NCI-H1092 (cell line): ENCODE measurements at places on chromosomes 2 and 18.

GRCh38 chr2:207160115-207160514 is 5.6 kb downstream of the KLF7 start:
- no peak for DNase-seq

GRCh38 chr2:37456479-37456878 is 112.0 kb downstream of the QPCT start:
- no peak for DNase-seq

DNA sequence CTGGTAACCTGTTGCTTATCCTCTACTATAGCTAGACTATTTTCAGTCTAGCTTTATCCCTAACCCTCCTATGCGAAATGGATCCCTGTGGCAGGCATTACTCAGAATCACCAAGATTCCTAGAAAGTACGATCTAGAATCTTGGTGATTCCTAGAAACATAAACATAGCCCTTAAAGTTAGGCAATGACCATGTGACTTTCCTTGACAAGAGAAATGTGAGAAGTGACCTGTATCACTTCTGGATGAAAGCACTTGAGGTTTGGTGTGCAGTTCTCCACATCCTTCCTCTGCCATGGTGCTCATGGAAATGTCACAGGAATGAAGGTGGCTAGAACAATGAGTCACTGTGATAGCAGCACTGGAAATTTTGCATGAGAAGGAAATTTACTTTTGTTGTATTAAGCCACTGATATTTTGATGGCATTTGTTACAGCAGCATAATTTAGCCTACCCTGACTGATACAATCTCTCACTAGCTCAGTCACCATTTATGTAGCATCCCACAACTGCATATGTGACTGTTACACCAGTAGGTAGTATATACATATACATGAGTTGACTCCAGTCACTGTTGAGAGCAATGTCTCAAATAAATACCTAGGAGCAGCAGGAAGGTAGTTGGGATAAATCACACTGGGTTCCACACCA is 68.3 kb upstream of the MAPRE2 start:
- no peak for DNase-seq

DNA sequence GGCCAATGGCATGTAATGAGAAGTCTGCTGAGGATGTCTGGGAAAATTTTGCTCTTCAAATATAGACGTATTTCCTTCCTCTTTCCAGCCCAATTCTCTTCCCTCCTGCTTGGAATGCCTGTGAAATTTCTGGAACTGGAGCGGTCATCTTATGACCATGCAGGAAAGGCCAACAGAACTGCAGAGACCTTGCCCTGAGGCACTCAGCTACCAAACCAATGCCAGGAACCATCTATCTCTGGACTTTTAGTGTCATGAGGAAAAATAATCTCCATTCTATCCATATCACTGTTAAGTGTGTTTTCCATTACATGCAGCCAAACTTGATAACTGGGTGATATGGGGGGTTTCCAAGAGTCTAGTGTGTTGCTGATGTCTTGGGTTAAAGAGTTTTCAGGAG is 363.7 kb downstream of the SLC4A3 start:
- no peak for DNase-seq

GRCh38 chr2:191515551-191515950 is 162.4 kb upstream of the NABP1 start:
- DNase-seq = no peak

- peak; percentile 27 for DNase-seq
These were observed 416.8 kb downstream of the LRATD1 start for GRCh38 chr2:15049096-15049993.

DNA sequence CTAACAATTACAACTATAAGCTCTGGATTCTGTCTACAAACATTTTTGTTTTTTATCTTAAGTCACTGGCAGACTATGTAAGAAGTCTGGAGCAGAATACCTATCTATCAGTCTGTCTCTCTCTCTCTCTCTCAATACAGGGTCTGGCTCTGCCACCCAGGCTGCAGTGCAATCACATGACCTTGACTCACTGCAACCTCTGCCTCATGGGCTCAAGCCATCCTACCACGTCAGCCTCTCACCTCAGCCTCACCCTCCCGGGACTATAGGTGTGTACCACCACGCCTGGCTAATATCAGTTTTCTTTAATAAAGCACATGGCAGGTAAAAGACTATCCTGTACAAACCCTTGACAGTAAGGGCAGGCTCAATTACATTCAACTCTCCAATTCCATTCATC is 96.9 kb downstream of the OSBPL1A start:
- no peak for DNase-seq

DNA sequence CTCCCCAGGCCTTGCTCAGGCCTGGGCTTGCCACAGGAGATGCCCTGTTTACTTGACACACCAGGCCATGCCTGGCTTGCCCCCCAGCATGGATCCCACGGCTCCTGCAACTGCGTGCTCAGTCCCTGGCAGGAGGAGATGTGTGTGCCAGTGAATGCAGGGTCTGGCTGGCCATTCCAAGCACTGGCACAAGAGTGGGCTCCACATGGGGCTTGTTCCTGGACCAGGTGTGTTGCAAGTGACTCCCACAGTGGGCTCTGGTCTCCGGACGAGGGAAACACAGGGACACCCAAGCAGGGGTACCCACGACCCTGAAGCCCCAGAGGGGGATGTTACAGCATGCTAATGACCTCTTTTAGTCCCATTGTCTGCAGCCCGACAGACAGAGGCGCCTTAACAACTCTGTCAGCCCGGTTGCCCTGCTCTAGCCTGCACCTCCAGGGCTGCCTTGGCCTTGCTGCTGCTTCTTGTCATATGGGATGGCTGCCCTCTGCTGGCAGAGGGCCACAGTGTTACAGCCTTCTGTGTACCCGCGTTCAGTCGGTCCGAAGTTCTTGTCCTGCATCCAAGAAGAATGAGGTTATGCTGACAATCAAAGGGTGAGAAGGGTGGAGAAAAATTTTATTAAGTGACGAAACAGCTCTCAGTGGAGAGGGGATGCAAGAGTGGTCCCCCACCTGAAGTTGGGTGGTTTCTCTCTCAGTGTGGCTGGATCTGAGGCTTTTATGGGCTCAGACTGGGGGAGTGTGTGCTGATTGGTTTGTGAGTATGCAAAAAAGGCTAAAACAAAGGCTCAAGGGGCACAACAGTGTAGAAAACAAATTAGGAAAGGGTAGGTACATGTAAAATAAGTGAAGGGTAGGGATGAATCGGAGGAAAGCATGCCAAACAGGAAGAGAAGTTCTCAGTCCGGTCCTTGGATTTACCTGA is 180.4 kb downstream of the MBD5 start:
- no peak for DNase-seq

- DNase-seq = no peak
These were observed 53.1 kb downstream of the DYSF start for GRCh38 chr2:71506222-71507153.

- DNase-seq = no peak
These were observed 753 bp upstream of the HOXD3 start for GRCh38 chr2:176156301-176156806.

GRCh38 chr2:42733852-42734251 is 30.1 kb downstream of the OXER1 start:
- no peak for DNase-seq

GRCh38 chr2:44010266-44010665 is 14.5 kb upstream of the LRPPRC start:
- DNase-seq = peak; percentile 14

DNA sequence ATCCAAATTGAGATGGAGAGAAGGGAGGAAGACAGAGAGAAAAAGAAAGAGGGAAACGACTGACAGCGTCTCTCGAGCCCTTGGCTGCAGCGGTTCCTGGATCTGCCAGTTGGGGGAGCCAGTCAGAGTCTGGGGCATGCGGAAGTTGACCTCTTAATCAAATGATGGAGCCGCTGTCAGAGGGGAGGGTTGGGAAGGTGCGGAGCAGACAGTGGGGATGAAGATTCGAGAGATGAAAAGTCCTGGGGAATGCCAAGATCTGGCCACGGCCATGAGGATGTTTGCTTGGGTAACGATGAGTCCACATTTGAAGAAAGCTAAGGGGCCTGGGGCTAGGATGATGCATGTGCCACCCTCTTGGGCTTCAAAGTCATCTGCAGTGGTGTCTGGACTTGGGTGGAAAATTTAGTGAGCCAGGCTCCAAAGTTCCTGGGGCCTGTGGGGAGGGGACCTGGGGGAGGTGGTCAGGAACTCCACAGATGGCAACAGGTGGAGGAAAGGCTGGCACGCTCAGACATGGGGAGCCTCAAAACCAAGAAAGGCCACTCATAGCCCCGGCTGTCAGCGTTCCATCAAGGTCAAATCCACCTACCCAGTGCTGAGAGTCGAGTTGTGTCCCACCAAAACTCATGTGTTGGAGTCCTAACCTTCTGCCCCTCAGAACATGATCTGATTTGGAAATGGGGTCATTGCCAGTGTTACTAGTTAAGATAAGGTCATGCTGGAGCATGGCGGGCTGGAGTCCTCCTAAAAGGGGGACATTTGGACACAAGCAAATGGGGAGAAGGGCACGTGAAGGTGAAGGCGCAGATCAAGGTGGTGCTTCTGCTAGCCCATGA is 200.1 kb downstream of the NDUFA10 start:
- DNase-seq = no peak

DNA sequence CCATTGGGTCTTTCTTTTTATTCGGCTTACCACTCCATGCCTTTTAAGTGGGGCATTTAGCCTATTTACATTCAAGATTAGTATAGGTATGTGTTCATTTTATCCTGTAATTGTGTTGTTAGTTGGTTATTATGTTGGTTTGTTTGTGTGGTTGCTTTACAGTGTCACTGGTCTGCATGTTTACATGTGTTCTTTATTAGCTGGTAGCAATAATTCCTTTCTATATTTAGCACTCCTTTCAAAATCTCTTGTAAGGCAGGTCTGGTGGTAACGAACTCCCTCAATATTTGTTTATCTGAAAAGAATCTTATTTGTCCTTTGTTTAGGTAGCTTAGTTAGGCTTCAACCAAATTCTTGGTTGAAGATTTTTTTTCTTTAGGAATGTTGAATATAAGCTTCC is 68.7 kb upstream of the XDH start:
- no peak for DNase-seq

- DNase-seq = no peak
These were observed 147.8 kb downstream of the PMAIP1 start for GRCh38 chr18:60047556-60047955.

DNA sequence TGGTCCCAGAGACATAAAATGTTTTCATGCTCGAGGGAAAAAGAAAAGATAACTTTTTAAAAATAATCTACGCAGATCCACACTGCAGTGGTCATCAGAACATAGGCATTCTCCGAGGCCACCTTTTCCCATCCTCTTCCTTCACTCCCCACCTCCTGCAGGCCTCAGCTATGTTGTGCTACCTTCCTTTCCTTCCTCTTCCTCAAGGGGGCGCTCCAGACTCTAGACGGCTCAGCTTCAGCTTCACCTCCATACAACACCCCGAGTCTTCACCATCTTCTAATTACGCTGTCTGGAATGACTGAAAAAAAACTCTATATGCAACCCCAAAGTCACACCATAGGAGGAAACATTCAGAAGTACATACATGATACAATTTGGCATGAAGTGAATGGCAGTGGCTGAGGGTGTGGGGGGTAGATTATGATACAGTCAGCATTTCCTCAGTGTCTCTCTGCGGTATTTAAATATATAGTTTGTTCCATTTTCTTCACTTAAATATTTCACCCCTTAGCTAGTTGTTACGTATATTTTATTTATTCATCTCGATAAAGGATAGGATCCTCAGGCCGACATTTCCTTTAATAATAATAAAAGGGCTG is 583.6 kb downstream of the IRS1 start:
- peak; percentile 24 for DNase-seq

DNA sequence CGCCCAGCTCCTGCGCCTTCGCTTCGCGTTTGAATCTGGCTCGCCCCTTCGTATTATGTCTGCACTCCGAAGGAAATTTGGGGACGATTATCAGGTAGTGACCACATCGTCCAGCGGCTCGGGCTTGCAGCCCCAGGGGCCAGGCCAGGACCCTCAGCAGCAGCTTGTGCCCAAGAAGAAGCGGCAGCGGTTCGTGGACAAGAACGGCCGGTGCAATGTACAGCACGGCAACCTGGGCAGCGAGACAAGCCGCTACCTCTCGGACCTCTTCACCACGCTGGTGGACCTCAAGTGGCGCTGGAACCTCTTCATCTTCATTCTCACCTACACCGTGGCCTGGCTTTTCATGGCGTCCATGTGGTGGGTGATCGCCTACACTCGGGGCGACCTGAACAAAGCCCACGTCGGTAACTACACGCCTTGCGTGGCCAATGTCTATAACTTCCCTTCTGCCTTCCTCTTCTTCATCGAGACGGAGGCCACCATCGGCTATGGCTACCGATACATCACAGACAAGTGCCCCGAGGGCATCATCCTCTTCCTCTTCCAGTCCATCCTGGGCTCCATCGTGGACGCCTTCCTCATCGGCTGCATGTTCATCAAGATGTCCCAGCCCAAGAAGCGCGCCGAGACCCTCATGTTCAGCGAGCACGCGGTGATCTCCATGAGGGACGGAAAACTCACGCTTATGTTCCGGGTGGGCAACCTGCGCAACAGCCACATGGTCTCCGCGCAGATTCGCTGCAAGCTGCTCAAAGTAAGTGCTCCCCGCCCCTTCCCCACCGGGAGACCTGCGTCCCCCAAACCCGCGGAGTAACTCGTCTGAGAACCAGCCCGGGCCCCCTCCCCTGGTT is 453 bp downstream of the KCNJ3 start:
- DNase-seq = no peak

- DNase-seq = no peak
These were observed 226.4 kb upstream of the VWC2L start for GRCh38 chr2:214184461-214184860.

- DNase-seq = no peak
These were observed 27.0 kb downstream of the TFCP2L1 start for GRCh38 chr2:121258051-121258450.

GRCh38 chr18:43914018-43914417 is 636.7 kb upstream of the SYT4 start:
- DNase-seq = no peak

- DNase-seq = no peak
These were observed 131.0 kb downstream of the CCDC85A start for GRCh38 chr2:56314796-56315195.

GRCh38 chr2:25042321-25043240 is 705 bp downstream of the EFR3B start:
- no peak for DNase-seq

GRCh38 chr18:13534631-13535030 is 191.7 kb downstream of the FAM210A start:
- DNase-seq = no peak

DNA sequence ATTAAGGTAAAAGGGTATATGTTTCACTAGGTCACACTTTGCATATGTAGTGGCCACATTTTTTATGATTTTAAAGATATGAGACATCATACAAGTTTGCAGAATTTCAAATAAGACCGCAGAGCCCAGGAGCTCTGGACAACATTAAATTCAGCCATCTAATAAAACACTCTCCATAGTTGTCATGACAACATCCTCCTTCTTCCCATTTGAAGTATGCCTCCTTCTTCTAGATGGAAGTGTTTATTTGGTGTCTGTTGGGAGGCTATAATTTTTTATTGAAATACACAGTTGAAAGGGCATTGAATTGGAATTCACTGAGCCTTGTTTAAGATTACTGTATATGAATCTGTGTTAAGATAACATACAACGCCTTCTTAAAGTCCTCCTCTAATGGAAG is 467.3 kb downstream of the CMPK2 start:
- no peak for DNase-seq

GRCh38 chr2:211879323-211879722 is 659.3 kb downstream of the ERBB4 start:
- no peak for DNase-seq

- DNase-seq = peak; percentile 20
These were observed 142.2 kb downstream of the B3GNT2 start for GRCh38 chr2:62338111-62338510.

- DNase-seq = no peak
These were observed 302.2 kb upstream of the MAP2 start for GRCh38 chr2:209121691-209122090.

GRCh38 chr2:70828115-70828514 is 7.5 kb downstream of the CD207 start:
- DNase-seq = no peak
